ENCODE measurements at places on chromosomes 7 and 10. TPM values are rescaled to one million over a fixed set of nuclear protein-coding genes. Genes with fewer than 3 reads are reported as not detected.

The ASL gene
- total RNA-seq = 18.4 TPM

The AMPH gene
- total RNA-seq = 2.0 TPM

The ACTR3C gene
- total RNA-seq = not detected

The CFAP46 gene
- not detected for total RNA-seq

The GRM3 gene
- total RNA-seq = not detected

The RSBN1L gene
- 11.2 TPM for total RNA-seq

The PRPS1L1 gene
- not detected for total RNA-seq

The FBXO24 gene
- 1.0 TPM for total RNA-seq

The CUZD1 gene
- 0.13 TPM for total RNA-seq

The AKR1D1 gene
- total RNA-seq = not detected

The KIF20B gene
- 20.6 TPM for total RNA-seq

The PIK3CG gene
- not detected for total RNA-seq

The HKDC1 gene
- total RNA-seq = not detected

The DNAJC9 gene
- total RNA-seq = 31.1 TPM

Measured in MG63 (cell line).